ENCODE measurements at places on chromosomes 11 and 22.
A peak's percentile ranks its signal among the peaks of the same experiment; 100 is the strongest.

DNA sequence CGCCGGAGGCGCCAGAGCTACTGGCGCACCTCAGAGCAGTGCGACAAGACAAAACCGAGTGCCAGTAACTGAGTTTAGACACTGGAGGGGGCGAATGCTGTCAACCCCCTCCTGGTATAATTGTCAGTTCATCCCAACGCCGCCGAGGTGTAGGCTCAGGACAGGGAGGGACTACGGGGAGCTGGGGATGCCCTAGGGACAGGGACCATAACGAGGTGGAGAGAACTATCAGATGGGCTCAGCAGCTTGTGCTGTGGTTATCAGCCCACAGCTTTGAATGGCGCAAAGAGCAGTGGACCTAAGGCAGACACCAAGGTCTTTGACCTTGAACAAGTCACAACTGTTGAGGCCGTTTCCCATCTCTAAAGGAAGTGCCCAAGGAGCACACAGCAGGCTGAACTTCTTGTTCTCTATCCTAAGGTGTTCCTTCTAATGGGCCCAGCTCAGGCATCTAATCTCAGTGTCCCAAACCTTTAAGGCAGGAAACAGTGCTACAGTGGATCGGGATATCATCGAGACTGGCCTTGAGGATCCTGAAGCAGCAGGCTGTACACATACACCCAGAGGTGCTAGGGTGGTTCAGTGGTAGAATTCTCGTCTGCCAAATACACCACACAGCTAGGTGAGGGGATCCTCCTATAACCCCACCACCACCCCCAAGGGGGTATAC, 958 bp upstream of the TUT1 start:
- H3K4me1 ChIP-seq: peaks cover 15% of the 10 kb centered on the region
- DNase-seq: no peak
- H3K4me3 ChIP-seq: peak overlapping the region; percentile 20
- no peaks in the 10 kb centered on the region for H3K27me3 ChIP-seq
- peak overlapping the region; percentile 91 for H3K27ac ChIP-seq

GRCh38 chr11:33160136-33160535, 1.1 kb downstream of the CSTF3 start:
- DNase-seq: no peak
- H3K27me3 ChIP-seq: no peaks in the 10 kb centered on the region
- H3K27ac ChIP-seq: no peak overlapping the region
- peak overlapping the region; percentile 59 for H3K4me3 ChIP-seq
- H3K4me1 ChIP-seq: peaks cover 21% of the 10 kb centered on the region

GRCh38 chr22:47423861-47424820, 661.7 kb downstream of the TBC1D22A start:
- no peaks in the 10 kb centered on the region for H3K4me1 ChIP-seq
- H3K27me3 ChIP-seq: no peaks in the 10 kb centered on the region
- no peak overlapping the region for H3K4me3 ChIP-seq
- no peak overlapping the region for H3K27ac ChIP-seq

DNA sequence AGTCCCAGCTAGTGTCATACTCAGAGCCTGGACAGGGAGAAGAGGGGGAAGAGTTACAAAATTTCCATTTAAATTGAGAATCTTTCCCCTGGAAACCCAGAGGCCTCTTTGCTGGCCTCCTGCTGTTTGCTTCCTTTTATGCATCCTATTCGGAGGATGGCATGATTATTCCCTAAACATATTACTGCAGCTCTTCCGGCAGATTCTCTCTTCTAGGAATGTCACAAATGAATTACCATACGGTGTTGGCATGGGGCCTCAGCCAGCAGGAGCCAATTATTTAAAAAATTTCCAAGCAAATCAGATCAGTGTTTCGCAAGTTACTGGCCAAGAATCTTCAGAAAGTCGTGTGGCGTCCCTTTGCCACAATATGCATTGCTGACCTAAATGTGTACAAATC, 326.7 kb upstream of the NCAM1 start:
- H3K27ac ChIP-seq: no peak overlapping the region
- H3K36me3 ChIP-seq: no peaks in the 10 kb centered on the region
- H3K27me3 ChIP-seq: no peaks in the 10 kb centered on the region

- H3K27ac ChIP-seq: no peak overlapping the region
- H3K27me3 ChIP-seq: no peaks in the 10 kb centered on the region
- no peaks in the 10 kb centered on the region for H3K36me3 ChIP-seq
- no peaks in the 10 kb centered on the region for H3K4me1 ChIP-seq
Observed at GRCh38 chr11:32056438-32056837, 34.4 kb upstream of the RCN1 start.

DNA sequence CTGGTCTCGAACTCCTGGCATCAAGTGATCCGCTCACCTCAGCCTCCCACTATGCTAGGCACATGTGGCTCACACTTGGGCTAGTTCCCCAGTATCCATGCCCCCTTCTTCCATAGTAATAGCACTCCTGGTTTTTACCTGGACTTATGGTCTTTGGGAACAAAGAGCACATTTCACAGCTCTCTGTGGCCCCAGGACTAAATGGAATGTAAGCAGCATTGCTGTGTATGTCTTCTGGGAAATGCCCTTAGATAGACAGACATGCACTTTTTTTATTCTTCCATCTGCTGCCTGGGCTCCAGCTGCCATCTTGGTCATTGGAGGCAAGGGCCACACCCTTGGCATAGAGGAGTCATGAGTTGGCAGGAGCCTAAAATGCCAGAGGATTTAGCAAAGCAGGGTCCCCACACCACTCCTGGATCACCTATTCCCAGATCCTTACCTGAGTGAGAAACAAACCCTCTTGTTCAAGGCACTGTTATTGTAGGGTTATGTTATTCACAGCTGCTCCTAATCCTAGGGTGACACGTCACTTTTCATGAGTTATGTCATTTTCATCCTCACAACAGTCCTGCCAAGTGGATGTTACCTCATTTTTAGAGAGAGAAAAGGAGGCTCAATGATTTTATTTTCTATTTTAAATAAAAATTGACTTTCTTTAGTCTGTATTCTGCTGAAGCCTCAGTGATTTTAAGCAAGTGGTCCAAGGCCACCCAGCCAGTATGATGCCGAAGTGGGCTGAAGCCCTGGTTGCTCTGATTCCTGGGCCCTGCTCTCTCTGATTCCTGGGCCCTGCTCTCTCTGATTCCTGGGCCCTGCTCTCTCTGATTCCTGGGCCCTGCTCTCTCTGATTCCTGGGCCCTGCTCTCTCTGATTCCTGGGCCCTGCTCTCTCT, 15.7 kb upstream of the GDPD5 start:
- no peak for DNase-seq
- H3K36me3 ChIP-seq: no peaks in the 10 kb centered on the region
- H3K4me1 ChIP-seq: no peaks in the 10 kb centered on the region
- no peak overlapping the region for H3K27ac ChIP-seq

DNA sequence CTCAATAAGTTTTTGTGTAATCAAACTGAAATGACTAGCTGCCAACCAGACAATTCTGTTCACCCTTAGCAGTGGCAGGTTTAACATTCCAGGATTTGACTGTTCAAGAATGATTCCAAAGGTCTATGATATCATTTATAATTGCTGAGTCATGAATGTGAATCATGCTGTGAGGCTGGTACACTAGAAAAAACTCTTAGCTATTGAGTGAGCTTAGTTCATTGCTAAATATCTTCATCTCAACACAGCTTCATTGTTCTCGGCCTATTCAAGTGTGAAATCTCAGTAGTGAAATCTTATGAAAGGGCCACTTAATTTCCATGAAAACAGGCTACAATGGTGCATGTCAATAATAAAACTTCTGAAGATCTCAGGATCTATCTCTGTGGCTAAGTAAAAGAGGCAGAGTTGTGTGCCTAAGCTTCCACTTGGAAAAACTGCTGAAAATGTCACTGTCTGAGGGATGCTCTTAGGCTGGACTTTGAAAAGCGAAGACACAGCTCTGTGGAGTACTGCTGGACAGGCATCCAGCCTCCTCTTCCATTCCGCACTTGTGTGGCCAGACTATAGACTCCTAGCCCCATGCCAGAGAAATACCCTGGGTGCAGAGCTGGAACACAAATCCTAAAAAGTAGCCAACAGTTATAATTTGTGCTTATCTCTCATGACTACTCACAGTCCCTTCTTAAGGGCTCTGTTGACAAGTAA, 12.8 kb downstream of the AQP11 start:
- H3K4me3 ChIP-seq: no peak overlapping the region
- peaks cover 13% of the 10 kb centered on the region for H3K4me1 ChIP-seq
- H3K27me3 ChIP-seq: no peaks in the 10 kb centered on the region
- H3K27ac ChIP-seq: peak overlapping the region; percentile 37
- H3K36me3 ChIP-seq: peaks cover 5% of the 10 kb centered on the region
- peak; percentile 19 for DNase-seq

- H3K36me3 ChIP-seq: no peaks in the 10 kb centered on the region
- H3K4me3 ChIP-seq: no peak overlapping the region
- H3K27ac ChIP-seq: no peak overlapping the region
- H3K27me3 ChIP-seq: no peaks in the 10 kb centered on the region
- no peaks in the 10 kb centered on the region for H3K4me1 ChIP-seq
- no peak for DNase-seq
Observed at GRCh38 chr11:5696210-5696609, 6.6 kb downstream of the TRIM22 start.

- H3K4me1 ChIP-seq: peaks cover 5% of the 10 kb centered on the region
- no peaks in the 10 kb centered on the region for H3K27me3 ChIP-seq
- H3K27ac ChIP-seq: no peak overlapping the region
- H3K4me3 ChIP-seq: no peak overlapping the region
Observed at GRCh38 chr11:78926633-78927338, 352.1 kb upstream of the NARS2 start.

GRCh38 chr11:74680703-74681531, 50.3 kb downstream of the CHRDL2 start:
- DNase-seq: peak; percentile 27
- H3K27ac ChIP-seq: no peak overlapping the region
- H3K27me3 ChIP-seq: no peaks in the 10 kb centered on the region
- H3K4me1 ChIP-seq: peaks cover 36% of the 10 kb centered on the region

- H3K36me3 ChIP-seq: no peaks in the 10 kb centered on the region
- H3K4me3 ChIP-seq: no peak overlapping the region
- no peak overlapping the region for H3K27ac ChIP-seq
- H3K4me1 ChIP-seq: peaks cover 24% of the 10 kb centered on the region
- H3K27me3 ChIP-seq: no peaks in the 10 kb centered on the region
- DNase-seq: no peak
Observed at GRCh38 chr11:2672553-2673249, 27.1 kb downstream of the KCNQ1OT1 start.

- H3K27ac ChIP-seq: no peak overlapping the region
- no peaks in the 10 kb centered on the region for H3K36me3 ChIP-seq
- DNase-seq: peak; percentile 47
- no peaks in the 10 kb centered on the region for H3K27me3 ChIP-seq
- H3K4me3 ChIP-seq: no peak overlapping the region
Observed at GRCh38 chr11:14908214-14908880, 16.3 kb upstream of the CYP2R1 start.

GRCh38 chr22:47367993-47368945, 605.8 kb downstream of the TBC1D22A start:
- H3K4me3 ChIP-seq: no peak overlapping the region
- no peaks in the 10 kb centered on the region for H3K27me3 ChIP-seq
- no peak for DNase-seq
- H3K27ac ChIP-seq: no peak overlapping the region

GRCh38 chr22:16789860-16790493, 35.2 kb downstream of the XKR3 start:
- no peak overlapping the region for H3K27ac ChIP-seq
- no peak for DNase-seq
- no peak overlapping the region for H3K4me3 ChIP-seq
- H3K4me1 ChIP-seq: no peaks in the 10 kb centered on the region
- no peaks in the 10 kb centered on the region for H3K36me3 ChIP-seq

DNA sequence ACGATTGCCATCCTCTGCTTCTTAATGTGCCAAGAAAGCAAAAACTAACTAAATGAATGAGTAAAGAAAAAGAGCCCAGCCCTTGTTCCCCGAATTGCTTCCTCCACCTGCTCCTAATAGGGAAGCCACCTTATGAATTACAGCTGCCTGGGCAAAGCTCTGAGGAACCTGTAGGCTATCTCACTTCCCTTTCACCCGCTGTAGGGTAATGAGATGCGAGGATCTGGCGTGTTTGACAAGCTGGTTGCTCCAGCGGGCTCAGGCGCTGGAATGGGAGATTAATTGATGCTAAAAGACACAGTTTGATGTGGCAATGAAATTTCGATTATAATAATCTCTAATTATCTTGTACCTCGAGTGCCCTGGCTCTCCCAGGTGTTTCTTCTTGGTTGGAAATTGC, 256.4 kb downstream of the NTM start:
- no peak overlapping the region for H3K4me3 ChIP-seq
- H3K4me1 ChIP-seq: no peaks in the 10 kb centered on the region
- H3K36me3 ChIP-seq: no peaks in the 10 kb centered on the region
- H3K27me3 ChIP-seq: no peaks in the 10 kb centered on the region
- no peak overlapping the region for H3K27ac ChIP-seq

- H3K27me3 ChIP-seq: no peaks in the 10 kb centered on the region
- no peak overlapping the region for H3K27ac ChIP-seq
- peaks cover 47% of the 10 kb centered on the region for H3K36me3 ChIP-seq
- no peak for DNase-seq
- peaks cover 15% of the 10 kb centered on the region for H3K4me1 ChIP-seq
Observed at GRCh38 chr22:37854946-37855345, 5.7 kb downstream of the EIF3L start.

DNA sequence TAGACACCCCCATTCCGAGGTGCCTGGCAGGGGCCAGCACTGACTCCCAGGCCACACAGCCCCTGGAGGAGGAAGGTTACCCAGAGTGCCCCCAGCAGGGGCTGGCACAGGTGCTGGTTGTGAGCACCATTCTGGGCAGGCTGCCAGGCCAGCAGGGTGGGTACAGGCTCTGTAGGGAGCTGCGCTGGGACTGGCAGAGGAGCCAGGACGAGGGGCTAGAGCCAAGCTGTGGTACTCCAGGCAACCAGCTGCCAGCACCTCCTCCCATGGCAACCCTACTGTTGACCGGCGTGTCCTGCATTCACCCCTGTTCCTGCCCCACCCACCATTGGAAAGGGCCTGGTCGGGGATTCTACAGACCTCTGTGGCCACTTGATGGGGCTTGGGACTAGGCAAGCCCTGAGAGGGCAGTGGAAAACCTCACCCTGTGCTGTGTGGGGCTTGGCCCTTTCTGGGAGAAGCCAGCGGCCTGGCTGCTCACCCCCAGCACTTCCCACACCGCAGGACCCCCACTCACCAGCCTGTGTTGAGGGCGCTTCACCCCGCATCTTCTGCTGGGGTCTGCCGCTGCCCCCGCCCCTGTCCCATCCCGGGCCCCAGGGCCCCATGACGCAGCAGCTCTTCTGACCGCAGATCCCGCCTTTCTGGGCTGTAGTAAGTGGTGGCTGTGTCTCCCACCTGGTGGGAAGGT, 1.9 kb downstream of the CLDN5 start:
- H3K27me3 ChIP-seq: no peaks in the 10 kb centered on the region
- no peaks in the 10 kb centered on the region for H3K36me3 ChIP-seq
- peaks cover 15% of the 10 kb centered on the region for H3K4me1 ChIP-seq
- H3K4me3 ChIP-seq: no peak overlapping the region
- peak; percentile 42 for DNase-seq

Measured in thyroid gland (tissue), 4 donors.